ENCODE measurements at places on chromosomes 16 and 17.

GRCh38 chr16:28951410-28951943 lies 740 bp downstream of the NFATC2IP start:
- DNase-seq, result no peak

- no peak for DNase-seq
These were observed 12.8 kb downstream of the G6PC3 start for GRCh38 chr17:44083250-44083849.

GRCh38 chr16:50437769-50438437 lies 69.1 kb upstream of the BRD7 start:
- no peak for DNase-seq

DNA sequence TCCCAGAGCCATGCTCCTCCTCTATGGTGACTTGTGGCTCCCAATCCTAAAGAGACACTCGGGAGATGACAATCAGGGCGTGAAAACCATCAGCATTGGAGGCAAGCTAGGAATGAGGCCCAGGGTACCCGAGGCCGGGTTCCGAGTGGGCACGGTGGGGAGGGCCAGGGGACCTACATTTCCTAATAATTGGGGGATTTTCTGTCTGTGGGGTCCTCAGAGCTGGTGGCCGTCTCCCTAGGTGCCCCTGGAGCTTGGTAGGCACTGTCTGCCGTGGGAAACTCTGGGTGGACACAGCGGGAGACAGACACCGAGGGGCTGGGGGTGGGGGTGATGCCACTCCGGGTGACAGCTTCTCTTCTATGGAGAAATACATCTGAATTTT lies 312.5 kb upstream of the TNRC6C start:
- no peak for DNase-seq

- peak; percentile 89 for DNase-seq
These were observed at the start of gene RUNDC3A for GRCh38 chr17:44308320-44308818. Gene RUNDC3A, plus strand, starts transcription at chr17:44308601. Its CDS starts 232 bp downstream, at chr17:44308833.

DNA sequence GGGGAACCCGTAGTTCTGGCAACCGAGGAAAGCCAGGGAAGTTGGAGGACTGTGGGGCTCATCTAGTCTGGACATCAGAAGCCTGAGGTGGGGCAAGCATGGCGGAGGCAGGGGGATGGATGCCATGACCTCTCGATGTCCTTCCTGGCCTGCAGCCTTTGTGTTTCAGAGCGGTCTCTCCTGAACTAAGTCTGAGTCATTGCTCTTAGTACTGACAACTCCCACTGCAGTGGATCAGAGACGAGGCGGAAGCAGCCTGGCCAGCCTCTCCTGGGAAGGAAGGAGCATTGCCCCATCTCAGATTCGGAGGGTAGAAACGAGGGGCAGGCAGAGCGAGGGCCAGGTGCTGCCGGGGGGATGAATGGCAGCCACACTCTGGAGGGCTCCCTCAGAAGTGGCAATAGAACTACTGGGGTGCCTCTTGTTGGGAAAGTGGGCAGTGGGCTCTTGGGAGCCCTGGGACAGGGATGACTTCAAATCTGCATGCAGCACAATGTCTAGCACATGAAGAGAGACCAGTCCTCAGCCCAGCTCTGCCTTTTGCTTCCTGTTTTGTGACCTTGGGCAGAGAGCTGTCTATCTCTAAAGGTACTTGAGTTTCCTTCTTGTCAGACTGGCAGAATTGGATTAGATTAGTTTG lies 3.6 kb upstream of the STAC2 start:
- DNase-seq, result no peak

GRCh38 chr16:11624205-11624604 lies 37.5 kb upstream of the LITAF start:
- no peak for DNase-seq

DNA sequence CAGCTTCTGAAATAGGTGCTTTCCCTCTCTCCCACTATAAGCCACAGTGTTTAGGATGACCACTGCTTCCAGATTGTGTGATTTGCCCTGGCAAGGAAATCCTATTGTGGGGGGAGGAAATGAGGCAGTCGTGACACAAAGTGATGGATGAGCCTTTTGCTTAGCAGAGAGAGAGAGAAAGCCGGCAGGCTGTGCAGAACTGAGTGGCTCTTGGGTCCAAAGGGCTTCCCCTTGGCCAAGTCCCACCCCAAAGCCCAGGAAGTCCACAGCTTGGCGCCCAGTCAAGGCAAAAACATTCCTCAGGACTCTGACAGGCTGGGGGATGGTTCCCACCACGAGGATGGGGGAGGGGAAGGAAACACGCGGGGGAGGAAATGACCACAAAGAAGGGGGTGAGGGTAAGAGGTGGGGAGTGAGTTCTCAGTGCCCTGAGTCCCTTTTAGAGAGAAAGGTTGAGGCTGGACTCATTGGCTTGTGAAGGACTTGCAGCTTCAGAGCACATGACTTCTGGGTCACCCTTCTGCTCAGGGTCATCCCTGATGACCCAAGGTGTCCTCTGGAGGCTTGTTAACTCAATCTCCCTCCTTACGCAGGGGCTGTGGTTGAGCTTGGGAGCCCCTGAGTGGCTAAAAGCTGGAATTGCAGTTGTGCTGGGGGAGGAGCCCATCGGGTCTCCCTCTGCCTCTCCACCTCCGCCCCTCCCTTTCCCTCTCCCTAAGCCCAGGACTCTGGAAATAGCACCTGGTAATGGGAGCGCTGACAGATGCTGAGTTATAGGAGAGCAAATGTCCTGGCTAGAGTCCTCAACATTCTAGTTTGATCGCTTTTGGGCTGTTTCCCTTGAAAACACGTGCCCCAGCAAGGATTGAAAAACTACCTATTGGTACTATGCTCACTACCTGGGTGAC lies 10.3 kb upstream of the MSL1 start:
- peak; percentile 72 for DNase-seq

DNA sequence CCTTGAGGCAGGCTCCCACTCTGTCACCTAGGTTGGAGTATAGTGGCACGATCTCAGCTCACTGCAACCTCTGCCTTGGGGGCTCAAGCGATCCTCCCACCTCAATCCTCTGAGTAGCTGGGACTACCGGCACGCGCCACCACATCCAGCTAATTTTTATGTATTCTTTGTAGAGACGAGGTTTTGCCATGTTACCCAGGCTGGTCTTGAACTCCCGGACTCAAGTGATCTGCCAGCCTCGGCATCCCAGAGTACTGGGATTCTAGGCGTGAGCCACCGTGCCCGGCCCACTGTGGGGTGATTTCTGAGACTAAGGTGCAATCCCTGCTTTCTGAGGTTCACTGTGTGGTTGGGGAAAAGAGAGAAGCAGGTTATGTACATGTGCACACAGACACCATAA lies 12.0 kb upstream of the SLC12A3 start:
- no peak for DNase-seq

GRCh38 chr17:79830763-79831264 lies 8.4 kb downstream of the CBX4 start:
- no peak for DNase-seq

DNA sequence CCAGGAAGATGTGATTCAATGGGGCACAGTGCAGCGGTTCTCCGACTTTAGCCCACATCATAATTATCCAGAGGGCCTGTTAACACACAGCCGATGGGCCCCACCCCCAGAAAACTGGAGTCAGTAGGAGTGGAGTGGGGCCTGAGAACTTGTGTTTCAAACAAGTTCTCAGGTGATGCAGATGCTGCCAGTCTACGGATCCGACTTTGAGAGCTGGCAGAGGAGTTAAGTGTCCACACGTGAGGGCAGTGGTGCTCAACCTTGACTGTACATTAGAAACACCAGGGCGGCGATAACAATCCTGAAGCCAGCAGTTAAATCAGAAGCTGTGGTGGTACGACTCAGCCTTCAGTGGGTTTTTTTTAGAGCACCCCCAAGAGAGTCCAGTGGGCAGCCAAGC lies 75.0 kb downstream of the GPRC5B start:
- DNase-seq, result no peak

- no peak for DNase-seq
These were observed 31.1 kb upstream of the HELZ start for GRCh38 chr17:67276075-67276474.

DNA sequence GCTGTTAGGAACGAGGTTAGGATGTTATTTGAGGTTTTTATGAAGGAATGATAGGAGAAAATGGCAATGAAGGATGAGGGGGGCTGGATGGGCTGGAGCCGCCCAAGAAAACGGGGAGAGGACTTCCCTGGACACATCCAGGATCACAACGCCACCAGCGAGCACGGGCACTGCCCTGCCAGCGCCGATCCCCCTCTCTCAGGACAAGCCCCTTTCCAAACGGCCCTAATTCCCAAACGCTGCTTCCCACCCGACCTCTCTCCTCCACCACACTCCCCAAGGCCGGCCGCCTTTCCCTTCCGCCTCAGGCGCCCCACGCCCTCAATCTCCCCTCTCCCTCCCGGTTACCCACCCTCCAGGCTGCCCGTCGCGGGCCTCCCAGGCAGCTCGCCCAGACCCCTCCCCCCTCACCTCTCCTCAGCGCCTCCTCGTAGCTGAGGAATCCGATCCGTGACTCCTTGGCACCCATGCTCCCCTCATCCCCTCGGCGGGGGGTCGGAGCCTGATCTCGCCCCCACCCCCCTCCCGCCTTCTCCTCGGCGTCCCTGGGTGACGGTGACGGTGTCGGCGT lies 377 bp downstream of the USP32 start:
- no peak for DNase-seq

GRCh38 chr17:75228305-75228704 lies 22.8 kb downstream of the NUP85 start:
- DNase-seq, result no peak

DNA sequence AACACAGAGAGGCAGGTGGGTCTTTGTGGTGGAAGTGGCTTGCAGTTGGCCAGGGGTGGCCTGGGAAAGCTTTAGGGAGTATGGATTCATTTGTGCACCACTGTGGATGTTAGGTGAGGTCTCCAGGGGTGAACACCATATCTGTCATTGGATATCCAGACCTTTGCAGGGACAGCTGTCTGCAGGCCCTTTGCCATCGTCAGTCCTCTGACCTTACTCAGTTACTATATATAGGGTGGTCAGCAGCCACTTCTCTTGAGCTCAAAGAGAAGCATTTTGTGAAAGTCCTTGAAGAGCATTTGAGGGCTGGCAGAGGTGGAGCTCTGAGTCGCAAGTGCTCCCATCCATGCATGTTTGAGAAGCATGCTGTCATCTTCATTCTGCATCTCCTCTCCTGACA lies 40.4 kb downstream of the TMEM11 start:
- DNase-seq, result no peak

- no peak for DNase-seq
These were observed 11.6 kb upstream of the CBX4 start for GRCh38 chr17:79850571-79851460.

GRCh38 chr16:4419402-4419959 lies 3.1 kb upstream of the CORO7 start:
- no peak for DNase-seq

GRCh38 chr16:29644973-29645693 lies 17.9 kb upstream of the SPN start:
- no peak for DNase-seq

DNA sequence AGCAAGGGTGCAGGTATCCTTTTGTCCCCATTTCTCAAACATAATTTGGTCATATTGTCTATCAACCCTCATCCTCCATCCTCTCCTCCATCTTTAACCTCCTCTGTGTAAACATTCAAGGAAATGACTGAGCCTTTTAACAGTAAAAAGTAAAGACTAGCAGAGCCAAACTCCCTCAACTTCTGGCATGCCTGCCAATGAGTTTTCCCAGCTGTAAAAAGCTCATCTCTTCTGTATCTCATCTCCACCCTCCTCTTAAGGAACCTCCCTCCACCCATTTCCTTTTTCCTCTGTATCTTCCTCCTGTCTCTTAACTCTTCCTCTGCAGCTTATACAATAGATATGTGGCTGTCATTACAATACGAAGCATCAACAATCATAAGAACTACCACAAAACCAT lies 76.9 kb upstream of the PSMD7 start:
- DNase-seq, result no peak

DNA sequence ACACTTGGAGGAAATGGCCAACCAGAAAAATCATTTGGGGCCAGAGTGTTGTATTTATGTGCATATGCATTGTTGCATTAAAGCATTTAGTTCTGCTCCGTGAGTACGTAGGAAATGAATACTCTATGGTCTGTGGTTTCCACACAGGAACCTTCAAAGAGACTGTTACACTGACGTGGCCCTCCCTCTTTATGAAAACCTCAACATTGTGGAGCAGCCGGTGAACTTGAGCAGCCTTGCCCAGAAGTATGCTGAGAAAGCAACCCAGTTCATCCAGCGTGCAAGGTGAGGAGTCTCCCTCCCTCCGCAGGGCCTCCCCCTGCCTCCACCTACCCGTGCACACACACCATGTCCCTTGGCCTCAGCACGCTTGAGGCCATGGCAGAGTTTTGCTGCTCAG lies 65.2 kb downstream of the ARSG start:
- no peak for DNase-seq

DNA sequence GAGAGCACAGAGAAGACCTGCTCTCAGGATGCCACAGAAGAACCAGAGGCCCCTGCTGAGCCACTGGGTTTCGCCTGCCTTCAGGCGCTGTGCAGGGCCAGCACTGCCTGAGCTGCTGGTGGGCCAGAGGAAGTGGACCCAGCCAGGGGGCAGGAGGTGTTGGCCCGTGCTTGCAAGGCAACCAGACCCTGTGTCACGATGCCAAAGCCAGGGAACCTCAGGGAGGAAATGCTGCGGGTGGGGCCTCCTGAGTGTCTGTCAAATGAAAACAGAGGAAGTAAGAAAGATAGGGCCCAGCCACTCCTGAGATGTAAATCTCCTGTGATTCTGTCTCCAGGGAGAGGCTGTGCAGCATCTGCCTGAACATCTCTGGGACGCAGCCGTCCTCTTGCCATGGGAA lies 58.1 kb upstream of the ADORA2B start:
- DNase-seq, result no peak

- no peak for DNase-seq
These were observed 11.8 kb upstream of the SULT1A1 start for GRCh38 chr16:28621481-28622155.

DNA sequence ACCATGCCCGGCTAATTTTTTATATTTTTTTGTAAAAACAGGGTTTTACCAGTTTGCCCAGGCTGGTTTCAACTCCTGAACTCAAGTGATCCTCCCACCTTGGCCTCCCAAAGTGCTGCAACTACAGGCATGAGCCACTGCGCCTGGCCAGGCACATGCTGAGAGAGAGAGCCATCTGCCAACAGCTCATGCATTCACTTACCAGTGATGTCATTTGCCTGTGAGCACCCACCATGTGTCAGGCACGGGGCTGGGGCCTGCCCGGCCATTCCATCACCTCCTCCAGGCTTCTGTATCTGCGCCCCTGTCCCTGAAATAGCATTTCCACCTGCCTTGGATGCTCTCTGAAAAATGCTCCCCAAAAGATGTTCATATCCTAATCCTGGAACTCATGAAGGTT lies 43.6 kb upstream of the PEMT start:
- no peak for DNase-seq

- DNase-seq, result no peak
These were observed 6.6 kb upstream of the TEKT3 start for GRCh38 chr17:15348021-15348420.

- no peak for DNase-seq
These were observed 736 bp downstream of the APPBP2 start for GRCh38 chr17:60525328-60525684.

DNA sequence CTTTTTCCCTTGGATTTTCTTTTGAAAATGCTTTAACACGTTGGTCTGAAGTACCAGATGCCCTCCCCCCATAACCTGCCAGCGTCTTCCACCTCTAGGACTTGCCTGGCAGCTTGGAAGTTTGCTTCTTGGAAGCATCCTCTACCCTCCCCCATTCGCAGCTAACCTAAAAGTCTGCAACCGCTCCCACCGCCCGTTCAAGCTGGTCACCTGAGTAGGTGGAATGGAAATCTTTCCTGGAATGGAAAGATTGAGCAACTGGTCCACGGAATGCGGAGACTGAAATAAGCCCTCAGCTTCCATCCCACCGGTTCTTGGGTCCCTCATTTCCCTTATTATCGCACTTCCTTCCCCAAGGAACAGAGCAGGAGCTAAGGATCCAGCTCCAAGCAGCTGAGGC lies 31.4 kb downstream of the HS3ST3B1 start:
- no peak for DNase-seq

Measured in NCI-H446 (cell line).